G401 (cell line): ENCODE measurements at places on chromosomes 2 and 18.

- peak; percentile 69 for DNase-seq
These were observed 2.9 kb upstream of the ATOH8 start for GRCh38 chr2:85750587-85751575.

- no peak for DNase-seq
These were observed 828.8 kb upstream of the CRIM1 start for GRCh38 chr2:35526741-35527140.

DNA sequence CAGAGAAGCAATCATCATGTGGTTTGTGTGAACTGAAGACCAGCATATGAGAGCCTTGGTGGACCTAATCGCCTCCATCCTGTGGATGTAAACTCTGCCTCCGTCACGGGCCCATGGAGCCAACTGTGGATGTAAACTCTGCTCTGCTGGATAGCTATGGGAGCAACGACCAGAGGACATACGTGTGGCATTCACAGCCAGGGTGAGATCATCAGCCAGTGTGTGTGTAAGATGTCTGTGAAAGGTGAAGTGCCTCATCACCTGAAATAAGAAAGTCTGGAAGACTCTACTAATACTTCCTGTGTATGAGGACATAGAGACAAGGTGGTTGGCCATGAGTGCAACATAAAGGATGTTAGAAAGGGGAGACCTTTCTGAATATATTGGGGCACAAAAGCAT, 63.5 kb downstream of the CYB5A start:
- no peak for DNase-seq

DNA sequence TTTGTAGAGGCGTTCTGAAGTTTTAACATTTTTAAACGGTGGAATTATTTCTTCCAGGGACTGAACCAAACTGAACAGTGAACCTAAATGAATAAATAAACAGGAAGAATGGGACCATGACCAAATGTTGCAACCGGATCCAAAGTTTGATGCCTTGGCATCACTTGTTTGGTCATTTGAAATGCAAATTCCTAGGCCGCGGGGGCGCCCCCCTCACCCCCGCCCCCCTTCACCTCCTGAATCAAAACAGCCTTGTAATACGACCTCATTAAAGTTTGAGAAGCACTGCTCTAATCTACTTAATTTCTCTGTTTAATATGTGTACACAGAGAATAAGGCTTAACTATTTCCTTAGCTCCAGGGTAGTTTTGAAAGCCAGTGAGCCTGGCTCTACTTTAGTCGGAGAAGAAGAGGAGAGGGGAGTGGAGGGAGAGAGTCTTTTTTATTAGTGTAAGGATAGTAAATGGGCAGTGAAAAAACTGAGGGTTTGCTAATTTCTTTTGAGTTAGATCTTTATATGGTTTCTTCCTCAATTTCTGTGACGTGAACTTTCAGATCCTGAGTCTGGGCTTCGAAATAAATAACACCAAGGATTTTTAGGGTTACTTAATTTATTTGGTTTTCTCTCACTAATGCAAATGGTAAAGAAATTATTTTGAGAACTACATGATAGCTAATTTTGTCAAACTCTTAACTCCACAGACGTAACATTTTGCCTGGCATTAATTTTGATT, 5.7 kb downstream of the C2orf80 start:
- DNase-seq: no peak

DNA sequence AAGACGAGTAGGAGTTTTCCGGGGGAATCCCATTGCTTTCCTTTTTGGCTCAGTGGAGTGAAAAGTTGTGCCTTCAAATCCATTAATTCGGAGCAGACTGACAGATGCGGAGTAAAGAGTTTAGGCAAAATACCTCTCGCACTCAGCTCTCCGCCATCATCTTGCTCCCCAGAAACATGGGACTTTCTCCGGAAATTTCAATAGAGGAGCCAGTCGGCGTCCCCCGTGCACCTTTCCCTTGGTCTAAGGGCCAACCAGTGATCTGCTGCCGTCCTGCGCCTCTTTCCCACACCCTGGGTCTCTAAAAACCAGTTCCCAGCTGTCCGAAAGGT, 318 bp downstream of the TYW5 start:
- no peak for DNase-seq
